ENCODE measurements at places on chromosomes 11 and 22.

DNA sequence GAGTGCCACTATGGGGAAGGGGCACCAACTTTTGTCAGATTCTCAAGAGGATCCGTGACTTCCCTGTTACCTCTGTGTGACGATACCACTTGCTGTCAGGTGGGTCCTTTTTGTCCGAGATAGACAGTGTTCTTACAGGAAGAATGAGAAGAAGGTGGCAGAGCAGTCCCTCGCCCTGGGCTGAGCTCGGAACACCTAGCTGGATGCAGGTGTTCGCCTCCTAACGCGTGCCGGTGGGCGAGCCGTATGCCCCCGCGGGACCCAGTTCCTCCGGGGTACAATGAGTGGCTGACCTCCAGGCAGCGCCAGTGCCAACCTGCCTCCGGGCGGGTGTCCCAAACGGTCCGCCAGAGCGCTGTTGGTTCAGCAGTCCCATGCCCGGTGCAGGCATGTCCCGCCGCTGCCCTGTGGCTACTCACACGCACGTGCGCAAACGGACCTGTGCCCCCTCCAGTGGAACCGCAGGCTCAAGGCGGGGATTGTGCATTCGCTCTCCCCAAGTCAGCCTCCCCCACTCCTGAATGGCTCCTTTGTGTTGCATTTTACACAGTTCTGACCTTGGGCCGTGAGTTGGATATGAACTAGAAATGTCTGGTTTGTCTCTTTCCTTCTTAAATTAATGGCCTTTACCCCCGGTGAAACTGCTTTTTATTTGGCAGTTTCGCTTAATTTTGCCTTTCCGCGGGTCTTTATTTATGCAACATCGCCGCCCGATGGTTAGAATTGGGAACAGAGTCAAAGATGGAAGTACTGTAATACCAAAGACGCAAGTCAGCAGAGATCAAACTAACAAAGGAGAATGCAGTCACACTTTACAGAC is 1.1 kb upstream of the ABTB2 start:
- peak; percentile 78 for DNase-seq

- no peak for DNase-seq
Observed at GRCh38 chr22:32607086-32607485, 132.5 kb downstream of the FBXO7 start.

DNA sequence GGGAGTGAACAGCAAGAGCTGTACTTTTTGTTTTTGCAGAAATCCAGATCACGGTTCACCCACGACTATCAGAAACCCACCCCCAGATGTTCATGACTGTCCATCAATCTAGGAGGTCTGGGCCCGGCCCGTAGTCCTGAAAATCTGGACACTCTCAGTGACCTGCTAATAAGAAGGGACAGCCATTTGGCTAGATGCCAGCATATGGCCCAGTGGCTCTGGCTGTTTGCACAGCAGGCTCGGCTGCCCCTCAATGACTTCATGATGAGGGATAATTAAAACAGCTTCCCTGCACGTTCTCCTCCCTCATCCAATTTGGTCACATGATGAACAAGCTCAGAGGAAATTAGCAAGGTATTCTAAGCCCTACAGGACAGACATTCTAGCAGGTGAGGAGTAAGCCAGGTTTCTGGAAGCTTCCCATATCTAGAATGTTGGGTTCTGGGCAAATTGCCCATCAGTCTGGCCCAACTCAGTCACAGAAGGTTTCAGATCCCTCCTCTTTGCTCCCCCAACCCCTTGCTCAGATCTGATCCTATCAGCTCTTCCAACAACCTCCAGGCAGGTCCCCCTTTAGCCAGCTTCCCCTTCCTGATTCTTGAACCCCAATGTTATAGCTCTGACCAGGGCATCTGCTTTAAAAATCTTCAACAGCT is 397.3 kb downstream of the SHANK2 start:
- no peak for DNase-seq

- no peak for DNase-seq
Observed at GRCh38 chr11:132379540-132379939, 1009.1 kb downstream of the NTM start.

GRCh38 chr22:37228106-37229011 is 15.7 kb downstream of the RAC2 start:
- DNase-seq, result no peak

DNA sequence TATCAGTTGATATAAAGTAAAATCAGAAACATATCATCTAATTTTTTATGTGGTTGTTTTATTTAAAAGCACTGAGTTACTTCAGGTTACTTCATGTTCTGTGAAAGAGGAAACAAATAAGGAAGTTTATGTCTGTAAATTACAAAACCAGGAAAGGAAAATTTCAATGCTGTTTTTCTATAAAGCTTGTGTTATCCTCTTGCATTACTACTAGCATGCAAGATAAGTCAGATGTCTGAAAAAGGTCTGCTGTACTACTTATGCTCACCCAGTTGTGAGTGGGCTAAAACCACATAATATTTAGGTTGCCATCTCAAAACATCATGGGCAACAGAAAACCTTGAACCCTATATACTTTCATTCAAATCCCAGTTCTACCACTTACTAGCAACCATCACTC is 121.5 kb downstream of the ATG16L2 start:
- no peak for DNase-seq

DNA sequence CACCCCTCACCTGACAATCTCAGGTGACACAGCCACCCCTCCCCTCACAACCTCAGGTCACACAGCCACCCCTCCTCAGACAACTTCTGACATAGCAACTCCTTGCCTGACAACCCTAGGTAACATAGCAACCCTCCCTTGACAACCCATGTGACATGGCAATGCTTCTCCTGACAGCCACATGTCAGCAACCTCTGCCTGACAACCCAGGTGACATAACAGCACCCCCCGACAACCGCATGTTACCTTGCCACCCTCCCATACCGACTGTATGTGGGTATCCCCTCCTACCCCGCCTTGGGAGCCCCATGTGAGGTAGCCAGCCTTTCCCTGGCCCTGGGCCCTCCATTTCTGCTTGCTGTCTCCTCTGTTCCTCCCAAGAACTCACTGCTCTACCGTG is 77.7 kb upstream of the B3GAT1 start:
- DNase-seq, result no peak

- no peak for DNase-seq
Observed at GRCh38 chr11:31246451-31247165, 122.9 kb downstream of the DCDC1 start.

DNA sequence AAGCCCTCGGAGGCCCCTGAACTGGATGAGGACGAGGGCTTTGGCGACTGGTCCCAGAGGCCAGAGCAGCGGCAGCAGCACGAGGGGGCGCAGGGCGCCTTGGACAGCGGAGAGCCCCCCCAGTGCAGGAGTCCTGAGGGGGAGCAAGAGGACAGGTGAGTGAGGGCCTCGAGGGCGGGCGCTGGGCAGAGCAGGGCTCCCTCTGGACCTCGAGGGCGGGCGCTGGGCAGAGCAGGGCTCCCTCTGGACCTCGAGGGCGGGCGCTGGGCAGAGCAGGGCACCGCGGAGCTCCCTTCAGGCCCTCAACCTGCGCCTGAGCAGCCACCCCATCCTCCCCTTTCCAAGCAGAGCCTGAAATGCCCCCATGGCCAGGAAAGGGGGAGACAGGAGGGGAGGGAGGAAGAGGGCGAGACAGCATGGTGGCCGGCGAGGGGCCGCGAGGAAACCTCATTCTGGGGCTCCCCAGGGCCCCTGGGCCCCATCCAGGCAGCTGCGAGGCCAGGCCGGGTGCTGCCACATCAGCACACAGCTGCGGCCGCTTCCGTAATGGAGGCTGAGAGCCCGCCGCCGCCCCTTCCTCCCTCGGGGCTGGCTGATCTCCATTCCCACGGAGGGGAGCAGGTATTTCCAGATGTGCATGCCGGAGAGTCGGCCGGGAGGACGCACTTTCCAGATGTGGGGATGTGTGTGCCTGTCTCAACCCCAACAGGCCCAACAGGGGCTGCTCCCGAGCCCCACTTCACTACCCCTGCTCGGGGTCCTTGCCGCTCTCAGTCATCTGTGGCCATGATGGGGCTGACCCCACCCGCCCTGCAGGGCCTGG is 10.0 kb downstream of the PRR33 start:
- peak; percentile 34 for DNase-seq

DNA sequence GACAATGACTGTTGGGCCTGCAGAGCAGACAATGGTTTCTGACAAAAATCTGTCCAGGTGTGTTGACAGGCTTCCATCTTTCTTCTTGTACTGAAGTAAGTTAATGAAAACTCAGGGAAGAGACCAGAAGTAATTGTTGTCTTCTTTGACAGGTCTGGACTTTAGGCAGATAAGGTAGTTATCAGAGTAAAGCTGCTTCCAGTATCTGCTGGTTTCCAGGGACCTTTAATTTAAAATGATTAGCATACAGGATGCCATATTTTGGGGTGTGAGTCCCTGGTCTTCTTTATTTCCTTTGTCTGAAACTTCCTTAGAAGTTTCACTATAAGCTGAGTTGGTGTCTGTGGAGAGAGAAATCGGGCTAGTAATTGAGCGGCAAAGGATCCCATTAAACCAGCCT is 1.4 kb downstream of the TMX2 start:
- DNase-seq, result no peak

DNA sequence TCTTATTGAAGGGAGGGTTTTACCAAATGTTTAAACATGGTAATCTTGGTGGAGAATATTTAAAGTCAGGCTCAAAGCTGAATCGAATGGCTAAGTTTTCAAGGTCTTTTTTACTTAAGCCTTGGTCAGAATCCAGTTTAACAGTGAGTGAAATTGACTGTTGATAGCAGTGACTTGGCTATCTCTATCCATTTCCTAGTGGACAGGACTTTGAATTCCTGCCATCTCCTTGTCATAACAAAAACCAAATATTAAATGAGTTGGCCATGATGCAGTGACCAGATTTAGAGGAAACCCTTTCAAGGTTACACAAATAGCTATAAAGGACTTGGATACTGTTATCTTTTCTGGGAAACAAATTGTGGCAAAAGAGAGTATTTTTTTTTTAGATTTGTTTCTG is 92.0 kb downstream of the JRKL start:
- no peak for DNase-seq

DNA sequence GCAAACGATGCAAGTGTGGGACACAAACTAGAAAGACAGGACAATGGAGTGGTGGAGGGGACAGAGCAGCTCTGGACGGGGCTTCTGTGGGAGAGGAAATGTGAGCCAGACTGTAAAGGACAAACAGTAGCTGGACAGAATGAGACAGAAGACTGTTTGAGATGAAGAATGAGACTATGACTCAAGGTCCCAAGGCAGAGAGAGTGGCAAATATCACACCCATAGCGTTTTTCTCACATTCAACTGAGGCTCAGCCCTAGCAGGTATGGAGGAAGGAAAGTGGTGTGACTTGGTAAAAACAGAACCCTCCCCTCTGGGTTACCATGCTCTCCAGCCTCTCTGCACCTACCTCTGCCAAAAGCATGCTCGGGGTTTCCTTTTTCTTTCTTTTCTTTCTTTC is 96.5 kb downstream of the RPL27A start:
- no peak for DNase-seq

DNA sequence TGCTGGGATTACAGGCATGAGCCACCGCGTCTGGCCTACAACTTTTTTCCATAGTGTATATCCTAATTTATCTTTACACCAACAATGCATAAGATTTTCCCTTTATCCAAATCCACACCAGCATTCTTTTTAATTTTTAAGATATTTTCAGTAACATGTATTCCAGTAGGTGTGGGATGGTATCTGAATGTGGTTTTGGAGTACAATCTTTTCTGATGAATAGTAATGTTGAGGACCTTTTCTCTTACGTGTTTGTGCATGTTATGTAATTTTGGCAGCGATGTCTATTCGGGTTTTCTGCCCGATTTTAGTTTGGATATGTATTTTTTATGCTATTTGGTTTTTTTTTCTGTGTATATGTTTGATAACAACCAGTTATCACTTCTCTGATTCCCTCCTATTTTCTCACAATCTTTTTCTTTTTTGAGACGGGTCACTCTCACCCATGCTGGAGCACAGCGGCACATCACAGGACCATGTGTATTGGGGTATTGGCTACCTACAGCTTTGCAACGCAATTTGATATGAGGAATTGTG is 114.6 kb upstream of the GRK3 start:
- no peak for DNase-seq

DNA sequence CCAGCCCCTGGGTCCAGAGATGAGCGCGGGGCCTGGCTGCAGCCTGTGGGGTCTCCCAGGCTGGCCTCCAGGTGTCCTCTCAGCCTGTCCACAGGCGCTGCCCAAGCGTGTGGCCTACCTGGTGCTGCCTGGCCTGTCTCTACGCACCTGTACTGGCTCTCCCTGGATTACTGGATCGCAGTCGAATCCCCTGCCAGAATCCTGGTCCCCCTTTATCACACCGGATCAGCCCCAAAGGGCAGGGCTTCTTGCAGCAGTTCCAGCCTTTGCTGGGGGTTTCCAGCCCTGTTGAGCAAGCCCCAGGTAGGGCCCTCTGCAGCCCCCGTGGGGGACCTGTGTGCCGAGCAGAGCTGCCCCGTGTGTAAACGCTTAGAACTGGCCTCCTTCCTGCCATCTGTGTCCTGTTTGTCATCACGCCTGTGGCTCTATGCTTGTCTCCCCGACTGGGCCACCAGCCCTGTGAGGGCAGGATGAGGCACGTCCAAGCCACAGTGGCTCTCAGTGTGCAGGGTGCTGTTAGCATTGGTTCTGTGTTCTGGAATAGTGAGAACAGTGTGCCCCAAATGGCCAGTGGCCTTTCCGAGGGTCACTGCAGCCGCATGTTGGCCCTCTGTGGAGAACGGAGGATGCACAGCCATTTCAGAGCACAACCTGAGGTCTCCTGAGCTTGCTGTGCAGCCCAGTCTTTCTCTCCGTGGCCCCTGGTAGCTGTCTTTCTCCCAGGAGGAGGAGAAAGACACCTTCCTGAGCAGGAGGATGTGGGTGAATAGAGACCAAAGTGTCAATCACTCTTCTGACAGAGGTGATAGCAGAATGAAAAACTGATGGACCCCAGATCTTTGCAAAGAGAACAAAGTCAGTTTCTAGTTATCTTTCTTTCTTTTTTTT is 13.9 kb upstream of the TXNRD2 start:
- DNase-seq, result no peak

DNA sequence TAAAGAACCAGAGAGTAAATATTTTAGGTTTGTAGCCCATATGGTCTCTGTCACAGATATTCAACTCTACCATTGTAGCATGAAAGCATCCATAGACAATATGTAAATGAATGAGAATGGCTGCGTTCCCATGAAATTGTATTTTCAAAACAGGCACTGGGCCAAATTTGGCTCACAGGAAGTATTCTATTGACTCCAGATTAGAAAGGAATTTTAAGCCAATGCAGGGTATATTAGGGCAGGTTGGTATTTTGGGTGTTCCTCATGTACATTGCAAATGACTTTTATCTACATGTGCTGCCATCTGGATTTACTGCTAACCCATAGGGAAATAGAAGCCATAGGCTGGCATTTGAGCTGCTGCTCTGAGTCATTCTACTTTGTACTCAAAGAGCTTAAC is 35.1 kb upstream of the PDGFD start:
- DNase-seq, result no peak
